ENCODE measurements at places on chromosomes 1 and 21. TPM values are rescaled to one million over a fixed set of nuclear protein-coding genes. Genes with fewer than 3 reads are reported as not detected.
A peak's percentile ranks its signal among the peaks of the same experiment; 100 is the strongest.

- H3K4me3 ChIP-seq, result no peak overlapping the region
- no peaks in the 10 kb centered on the region for H3K4me1 ChIP-seq
- H3K27ac ChIP-seq, result no peak overlapping the region
- H3K27me3 ChIP-seq, result no peaks in the 10 kb centered on the region
Observed at GRCh38 chr1:67947114-67947513, 103.3 kb downstream of the DIRAS3 start.

GRCh38 chr1:180215856-180216625 lies 14.0 kb upstream of the LHX4 start:
- H3K27ac ChIP-seq, result no peak overlapping the region
- H3K4me3 ChIP-seq, result no peak overlapping the region
- no peaks in the 10 kb centered on the region for H3K36me3 ChIP-seq
- no peak for DNase-seq

GRCh38 chr1:115296981-115297380 lies 41.1 kb downstream of the NGF start:
- no peaks in the 10 kb centered on the region for H3K36me3 ChIP-seq
- H3K27ac ChIP-seq, result no peak overlapping the region
- no peaks in the 10 kb centered on the region for H3K4me1 ChIP-seq
- no peaks in the 10 kb centered on the region for H3K27me3 ChIP-seq
- H3K4me3 ChIP-seq, result no peak overlapping the region
- DNase-seq, result no peak

- no peaks in the 10 kb centered on the region for H3K36me3 ChIP-seq
- H3K27ac ChIP-seq, result peak overlapping the region; percentile 34
- no peak overlapping the region for H3K4me3 ChIP-seq
- H3K4me1 ChIP-seq, result no peaks in the 10 kb centered on the region
Observed at GRCh38 chr1:180167721-180168467, 13.2 kb downstream of the QSOX1 start.

DNA sequence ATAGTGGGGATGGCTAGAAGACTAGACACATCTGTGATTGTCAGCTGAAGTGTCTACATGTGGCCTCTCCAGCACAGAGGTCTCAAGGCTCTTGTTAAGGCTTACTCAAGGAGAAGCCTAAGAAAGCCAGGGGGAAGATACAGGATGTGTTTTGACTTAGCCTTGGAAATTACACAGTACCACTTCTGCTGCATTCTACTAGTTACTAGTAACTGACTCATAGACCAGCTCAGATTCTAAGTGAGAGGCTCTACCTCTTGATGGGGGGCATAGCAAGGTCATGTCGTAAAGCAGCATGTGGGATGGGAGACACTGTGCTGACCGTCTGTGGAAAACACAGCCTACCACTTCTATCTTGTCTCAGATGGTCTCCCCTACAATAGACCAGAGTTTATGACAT lies 99.5 kb downstream of the UBE2U start:
- H3K27ac ChIP-seq, result no peak overlapping the region
- no peaks in the 10 kb centered on the region for H3K4me1 ChIP-seq
- H3K27me3 ChIP-seq, result no peaks in the 10 kb centered on the region
- no peaks in the 10 kb centered on the region for H3K36me3 ChIP-seq

- no peak overlapping the region for H3K27ac ChIP-seq
- H3K36me3 ChIP-seq, result no peaks in the 10 kb centered on the region
- H3K4me1 ChIP-seq, result no peaks in the 10 kb centered on the region
- no peak overlapping the region for H3K4me3 ChIP-seq
Observed at GRCh38 chr1:42469727-42470126, 6.6 kb downstream of the CCDC30 start.

- H3K27ac ChIP-seq, result no peak overlapping the region
- no peaks in the 10 kb centered on the region for H3K4me1 ChIP-seq
- no peak for DNase-seq
- H3K36me3 ChIP-seq, result no peaks in the 10 kb centered on the region
Observed at GRCh38 chr21:45947296-45947695, 34.3 kb upstream of the COL6A1 start.

GRCh38 chr1:242449661-242450060 lies 74.8 kb downstream of the PLD5 start:
- no peaks in the 10 kb centered on the region for H3K36me3 ChIP-seq
- no peak for DNase-seq
- H3K4me3 ChIP-seq, result no peak overlapping the region
- H3K27me3 ChIP-seq, result no peaks in the 10 kb centered on the region
- H3K4me1 ChIP-seq, result no peaks in the 10 kb centered on the region

GRCh38 chr1:212077028-212077427 lies 41.5 kb downstream of the DTL start:
- H3K27ac ChIP-seq, result no peak overlapping the region
- no peak overlapping the region for H3K4me3 ChIP-seq
- no peaks in the 10 kb centered on the region for H3K27me3 ChIP-seq
- H3K4me1 ChIP-seq, result no peaks in the 10 kb centered on the region
- no peaks in the 10 kb centered on the region for H3K36me3 ChIP-seq

DNA sequence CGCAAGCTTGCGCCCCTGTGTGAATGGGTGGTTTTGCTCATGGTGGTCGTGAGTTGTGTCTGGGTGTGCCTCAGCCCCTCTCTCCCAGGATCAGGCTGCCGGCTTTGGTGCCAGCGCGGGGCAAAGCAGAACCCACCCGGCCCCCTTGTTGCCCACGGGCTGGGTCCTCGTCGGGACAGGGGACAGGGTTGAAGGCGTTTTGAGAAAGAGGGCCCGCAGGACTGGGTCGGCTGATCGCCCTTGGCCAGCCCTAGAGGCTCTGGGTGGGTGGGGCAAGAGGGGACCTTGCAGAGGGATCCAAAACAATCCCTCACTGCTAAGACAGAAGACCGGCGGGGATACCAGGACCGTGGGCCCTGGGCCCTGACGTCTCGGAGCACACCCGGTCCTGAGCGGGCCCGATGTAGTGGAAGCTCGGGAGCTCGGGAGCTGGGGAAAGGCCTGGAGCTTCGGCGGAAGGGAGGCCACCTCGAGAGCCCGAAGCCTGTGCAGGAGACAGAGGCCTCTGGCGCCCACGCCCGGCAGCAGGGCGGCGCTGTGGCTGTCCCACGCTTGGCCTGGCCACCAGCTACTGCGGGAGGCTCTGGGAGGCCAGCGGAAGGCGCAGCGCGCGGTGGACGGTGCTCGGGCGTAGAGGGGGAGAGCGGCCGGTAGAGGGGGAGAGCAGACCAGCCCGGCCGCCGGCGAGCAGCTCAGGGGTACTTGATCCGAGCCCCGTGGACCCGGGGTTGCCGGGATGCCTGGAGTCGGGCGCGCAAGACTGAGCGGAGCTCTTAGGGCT lies 2.8 kb upstream of the ZNF678 start:
- no peaks in the 10 kb centered on the region for H3K27me3 ChIP-seq
- no peak overlapping the region for H3K27ac ChIP-seq
- H3K36me3 ChIP-seq, result no peaks in the 10 kb centered on the region
- no peaks in the 10 kb centered on the region for H3K4me1 ChIP-seq

DNA sequence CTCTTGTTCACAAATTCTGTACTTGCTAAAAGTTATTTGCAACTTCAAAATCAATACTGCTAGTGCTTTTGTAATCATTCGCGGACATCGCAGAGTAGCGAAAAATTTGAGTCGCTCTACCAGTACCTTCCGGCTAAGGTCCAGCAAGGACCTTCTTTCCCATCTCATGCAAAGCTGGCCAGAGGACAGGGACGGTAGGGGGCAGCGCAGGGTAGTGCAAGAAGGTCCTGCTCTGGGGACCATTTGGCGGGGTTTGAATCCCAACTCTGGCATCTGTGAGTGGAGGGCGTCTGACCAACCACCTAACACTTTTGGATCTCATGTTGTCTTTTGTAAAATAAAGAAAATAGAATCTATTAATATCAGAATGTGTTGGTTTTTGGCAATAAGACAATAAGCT lies 258.3 kb downstream of the SPATA17 start:
- no peaks in the 10 kb centered on the region for H3K4me1 ChIP-seq
- H3K27me3 ChIP-seq, result no peaks in the 10 kb centered on the region
- no peak for DNase-seq
- H3K27ac ChIP-seq, result no peak overlapping the region
- no peak overlapping the region for H3K4me3 ChIP-seq

GRCh38 chr1:154552036-154552435 lies 6.4 kb downstream of the UBE2Q1 start:
- peaks cover 24% of the 10 kb centered on the region for H3K36me3 ChIP-seq
- no peaks in the 10 kb centered on the region for H3K27me3 ChIP-seq
- H3K4me1 ChIP-seq, result peaks cover 6% of the 10 kb centered on the region

DNA sequence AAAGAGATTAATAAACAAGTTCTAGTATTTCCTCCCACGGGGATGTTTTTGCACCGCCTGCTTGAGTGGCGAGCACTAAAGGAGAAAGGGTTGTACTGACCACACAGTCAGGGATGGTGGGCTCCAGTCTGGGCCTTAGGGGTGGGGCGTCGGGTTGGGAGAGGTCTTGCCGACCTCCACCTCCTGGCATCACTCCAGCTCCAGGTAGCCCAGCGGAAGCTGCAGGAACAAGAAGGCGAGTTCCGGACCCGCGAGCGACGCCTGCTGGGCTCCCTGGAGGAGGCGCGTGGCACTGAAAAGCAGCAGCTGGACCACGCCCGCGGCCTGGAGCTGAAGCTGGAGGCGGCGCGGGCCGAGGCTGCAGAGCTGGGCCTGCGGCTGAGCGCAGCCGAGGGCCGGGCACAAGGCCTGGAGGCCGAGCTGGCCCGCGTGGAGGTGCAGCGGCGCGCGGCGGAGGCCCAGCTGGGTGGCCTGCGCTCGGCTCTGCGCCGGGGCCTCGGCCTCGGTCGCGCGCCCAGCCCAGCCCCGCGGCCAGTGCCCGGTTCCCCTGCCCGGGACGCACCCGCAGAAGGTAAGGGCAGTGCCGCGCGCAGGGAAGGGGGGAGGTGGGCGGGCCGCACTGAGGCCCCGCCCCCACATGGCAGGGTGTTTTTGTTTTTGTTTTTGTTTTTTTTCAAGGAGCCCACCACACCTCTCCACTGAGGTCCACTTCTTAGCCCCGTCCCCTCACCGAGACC lies 19.7 kb downstream of the MFAP2 start:
- peak; percentile 78 for DNase-seq
- peak overlapping the region; percentile 62 for H3K27ac ChIP-seq
- peaks cover 6% of the 10 kb centered on the region for H3K36me3 ChIP-seq
- peaks cover 4% of the 10 kb centered on the region for H3K4me1 ChIP-seq
- peak overlapping the region; percentile 40 for H3K4me3 ChIP-seq
- H3K27me3 ChIP-seq, result no peaks in the 10 kb centered on the region

DNA sequence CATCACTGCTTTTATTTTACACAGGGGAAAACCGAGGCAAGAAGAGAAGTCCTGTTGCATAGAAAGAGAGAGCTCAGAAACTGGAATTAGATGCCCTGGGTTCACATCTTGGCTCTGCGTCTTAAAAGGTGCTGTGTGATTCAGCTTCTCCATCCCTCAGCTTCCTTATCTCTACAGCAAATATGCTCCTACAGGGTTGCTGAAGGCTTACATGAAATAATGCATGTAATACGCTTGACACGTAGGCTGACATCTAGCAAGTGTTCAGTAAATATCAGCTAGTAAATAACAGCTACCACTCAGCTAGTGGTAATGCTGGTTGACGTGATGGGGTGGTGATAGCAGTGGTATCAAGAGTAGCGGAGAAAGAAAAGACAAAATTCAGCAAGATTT lies 77.1 kb upstream of the CD55 start:
- H3K4me3 ChIP-seq, result no peak overlapping the region
- no peaks in the 10 kb centered on the region for H3K27me3 ChIP-seq
- H3K36me3 ChIP-seq, result no peaks in the 10 kb centered on the region
- no peak overlapping the region for H3K27ac ChIP-seq
- no peaks in the 10 kb centered on the region for H3K4me1 ChIP-seq
- no peak for DNase-seq

DNA sequence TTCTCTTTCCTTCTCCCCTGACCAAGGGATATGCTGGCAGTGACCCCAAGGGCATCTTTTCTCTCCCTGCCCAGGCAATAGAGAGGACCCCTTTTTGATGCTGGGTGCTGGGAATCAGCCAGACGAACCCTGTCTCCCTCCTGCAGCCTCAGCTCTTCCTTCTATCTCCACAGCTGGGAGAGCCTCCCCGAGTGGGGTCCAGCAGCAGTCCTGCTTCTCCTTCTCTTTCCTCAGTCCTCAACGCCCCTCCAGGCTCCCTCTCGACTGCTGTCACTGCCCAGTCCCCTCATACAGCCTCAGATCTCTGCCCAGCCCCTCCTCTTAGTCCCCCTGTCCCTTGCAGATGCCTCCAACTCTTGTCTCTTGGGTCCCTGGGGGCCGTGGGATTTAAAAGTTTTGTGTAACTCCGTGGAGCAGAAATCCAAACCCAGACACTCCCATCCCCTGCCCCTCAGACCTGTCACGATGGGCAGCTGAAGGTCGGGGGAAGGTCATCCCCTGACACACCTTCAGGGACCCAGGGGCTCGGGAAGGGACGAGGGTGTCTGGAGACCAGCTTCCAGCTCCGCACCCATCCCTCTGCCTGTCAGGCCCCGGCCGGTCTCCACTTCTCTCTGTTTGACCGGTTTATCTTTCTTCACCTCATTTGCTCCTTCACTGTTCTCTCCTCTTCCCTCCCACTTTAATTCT lies 5.8 kb upstream of the ETV3L start:
- no peaks in the 10 kb centered on the region for H3K4me1 ChIP-seq
- no peak overlapping the region for H3K4me3 ChIP-seq
- no peaks in the 10 kb centered on the region for H3K36me3 ChIP-seq
- no peak for DNase-seq
- no peak overlapping the region for H3K27ac ChIP-seq
- H3K27me3 ChIP-seq, result peaks cover 3% of the 10 kb centered on the region

- H3K27me3 ChIP-seq, result no peaks in the 10 kb centered on the region
- no peak overlapping the region for H3K27ac ChIP-seq
- H3K4me1 ChIP-seq, result no peaks in the 10 kb centered on the region
- DNase-seq, result no peak
- H3K4me3 ChIP-seq, result no peak overlapping the region
Observed at GRCh38 chr21:29121759-29122158, 8.7 kb upstream of the MAP3K7CL start.

SPRTN gene
- total RNA-seq, result 10.8 TPM

PLEKHM2 gene
- 60.4 TPM for total RNA-seq

KCNJ15 gene
- total RNA-seq, result 4.5 TPM

ITGB2 gene
- 56.1 TPM for total RNA-seq

SMG7 gene
- 92.8 TPM for total RNA-seq

PKP1 gene
- total RNA-seq, result 82.9 TPM

S100A1 gene
- 10.7 TPM for total RNA-seq
